EL (cell line): ENCODE measurements at places on chromosomes 12 and 14.

GRCh38 chr14:62179367-62180018 lies 417.3 kb downstream of the SNAPC1 start:
- peak; percentile 76 for DNase-seq

- DNase-seq, result no peak
Measured at GRCh38 chr12:32049956-32050355, 56.7 kb upstream of the BICD1 start.

DNA sequence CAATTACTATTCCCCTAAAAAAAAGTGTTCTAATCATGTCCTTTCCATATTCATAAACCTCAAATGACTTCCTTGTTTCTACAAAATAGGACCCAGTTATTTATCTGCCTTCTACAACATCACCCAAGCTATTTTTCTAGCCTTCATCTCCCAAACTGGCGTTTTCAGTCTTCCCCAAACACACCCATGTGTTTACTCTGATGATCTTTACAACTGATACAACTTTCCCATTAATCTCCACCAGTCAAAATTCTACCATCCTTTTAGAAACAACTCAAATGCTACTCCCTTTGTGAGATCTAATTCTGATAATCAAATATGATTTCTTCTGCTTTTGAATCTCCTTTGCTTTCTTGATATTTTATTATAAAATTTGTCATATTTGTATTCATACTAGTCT lies 114.5 kb downstream of the DUSP6 start:
- no peak for DNase-seq

- no peak for DNase-seq
Measured at GRCh38 chr14:101719045-101719645, 42.4 kb upstream of the PPP2R5C start.

GRCh38 chr12:89932954-89933353 lies 224.3 kb upstream of the ATP2B1 start:
- DNase-seq, result no peak

DNA sequence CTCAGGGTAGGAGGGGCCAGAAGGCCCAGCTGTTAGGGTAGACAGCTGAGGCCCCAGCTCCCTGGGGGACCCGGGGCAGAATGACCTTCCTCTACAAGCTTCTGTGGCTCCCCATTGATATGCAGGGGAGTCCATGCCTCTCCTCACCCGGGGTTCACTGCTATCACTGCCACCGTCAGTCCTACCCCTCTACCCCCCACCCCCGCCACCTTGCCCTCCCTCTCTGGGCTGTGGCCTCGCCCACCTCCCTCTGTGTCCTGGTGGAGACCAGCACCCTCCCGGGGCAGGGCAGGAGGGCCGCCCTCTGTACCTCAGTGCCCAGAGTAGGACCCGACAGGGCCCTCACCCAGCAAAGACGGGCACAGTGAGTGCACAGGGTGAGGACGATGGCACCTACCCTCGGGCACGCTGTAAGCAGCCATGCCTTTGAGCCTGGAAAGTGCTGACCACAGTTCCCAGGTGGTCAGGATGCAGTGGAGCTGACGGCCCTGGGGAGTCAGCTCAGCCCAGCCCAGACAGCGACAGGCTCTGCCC lies 88.4 kb upstream of the SFSWAP start:
- no peak for DNase-seq

- no peak for DNase-seq
Measured at GRCh38 chr12:120224304-120225199, 23.6 kb upstream of the RPLP0 start.

DNA sequence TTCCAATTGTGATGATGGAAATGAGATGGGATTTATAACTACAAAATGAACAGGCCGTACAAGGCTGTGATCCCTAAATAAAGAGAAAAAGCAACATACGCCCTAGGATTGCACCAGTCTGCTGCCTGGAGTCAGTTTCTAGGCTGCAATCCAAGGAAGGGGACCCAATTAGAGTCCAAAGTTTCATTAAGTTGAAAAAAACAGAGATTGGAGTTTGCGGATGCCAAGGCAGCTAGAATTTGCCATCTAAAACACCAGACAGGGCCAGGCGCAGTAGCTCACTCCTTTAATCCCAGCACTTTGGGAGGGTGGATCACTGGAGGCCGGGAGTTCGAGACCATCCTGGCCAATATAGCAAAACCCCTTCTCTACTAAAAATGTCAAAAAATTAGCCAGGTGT lies 661.0 kb downstream of the RPS29 start:
- DNase-seq, result no peak

DNA sequence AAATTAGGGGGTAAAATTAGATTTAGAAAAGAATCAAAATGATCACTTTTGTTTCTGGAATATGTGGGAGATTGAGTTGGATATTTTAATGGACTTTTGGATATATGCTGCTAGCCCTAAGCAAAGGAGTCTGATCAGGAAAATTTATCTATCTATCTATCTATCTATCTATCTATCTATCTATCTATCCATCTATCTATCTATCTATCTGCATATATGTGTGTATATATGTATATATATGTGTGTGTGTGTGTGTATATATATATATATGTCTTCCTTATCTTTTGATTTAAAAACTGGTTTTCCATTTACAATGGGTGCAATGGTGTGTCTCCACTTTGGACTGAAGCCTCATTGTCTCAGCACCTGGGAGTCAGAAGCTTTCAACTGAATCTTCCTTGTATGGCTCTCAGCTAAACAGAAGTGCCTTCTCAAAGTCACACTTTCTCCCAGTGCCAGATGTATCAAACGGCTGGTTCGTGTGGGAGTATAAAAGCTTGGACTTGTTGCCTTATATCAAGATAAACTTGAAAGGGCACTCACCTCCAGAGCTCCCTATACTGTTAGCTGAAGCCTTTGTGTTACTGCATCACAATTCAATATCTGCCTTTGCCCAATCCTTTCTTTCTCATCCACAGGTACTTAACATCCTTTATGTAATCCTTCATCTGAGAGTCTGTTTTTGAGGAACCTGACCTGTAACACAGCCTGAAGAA lies 31.6 kb upstream of the CD69 start:
- DNase-seq, result no peak

GRCh38 chr14:95674613-95675012 lies 11.6 kb upstream of the TCL1B start:
- DNase-seq, result no peak

- DNase-seq, result peak; percentile 50
Measured at GRCh38 chr12:32501835-32502333, 102.5 kb downstream of the FGD4 start.

DNA sequence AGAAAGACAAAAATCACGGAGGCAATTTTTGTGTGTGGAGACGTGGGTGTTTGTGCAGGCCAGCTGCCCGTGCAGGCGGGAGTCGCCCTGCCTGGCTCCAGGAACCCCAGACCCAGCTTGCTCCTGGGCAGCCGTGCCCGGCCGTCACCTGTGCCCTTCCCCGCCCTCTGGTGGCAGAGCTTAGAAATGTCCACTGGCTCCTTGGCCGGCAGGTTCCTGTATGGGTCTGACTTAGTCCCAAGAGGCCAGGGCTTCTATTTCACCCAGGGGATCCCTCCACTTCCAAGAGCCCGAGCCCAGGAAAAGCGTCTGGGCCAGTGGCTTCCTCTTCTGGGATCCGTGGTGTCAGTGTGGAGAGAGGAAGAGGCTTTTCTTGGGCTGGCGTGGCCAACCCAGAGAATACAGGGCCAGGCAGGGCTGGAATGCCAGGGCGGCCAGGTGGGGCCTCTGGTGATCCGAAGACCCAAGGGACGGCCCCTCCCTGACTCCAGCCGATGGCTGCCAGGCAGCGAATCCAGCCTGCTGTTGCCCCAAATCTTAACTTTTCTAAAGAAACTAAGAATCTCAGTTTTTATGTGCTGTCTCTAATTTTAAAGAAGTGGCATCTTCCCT lies 120.9 kb downstream of the TMEM132C start:
- DNase-seq, result no peak

GRCh38 chr14:85481471-85481870 lies 48.5 kb upstream of the FLRT2 start:
- no peak for DNase-seq

DNA sequence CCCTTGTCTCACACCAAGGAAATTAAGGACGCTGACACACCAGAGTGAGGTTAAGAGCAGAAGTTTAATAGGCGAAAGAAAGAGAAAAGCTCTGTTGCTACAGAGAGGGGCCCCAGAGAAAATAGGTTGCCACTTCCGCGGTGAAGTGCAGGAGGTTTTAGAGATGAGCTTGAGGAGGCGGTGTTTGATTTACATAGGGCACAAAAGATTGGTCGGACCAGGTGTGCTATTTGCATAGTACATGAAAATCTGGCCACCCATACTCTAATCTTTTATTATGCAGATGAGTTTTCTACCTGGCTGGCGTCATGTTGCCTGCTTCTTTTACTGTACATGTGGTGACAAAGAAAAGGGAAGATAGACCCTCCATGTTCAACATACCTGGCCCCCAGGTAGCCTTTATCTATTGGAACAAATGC lies 23.3 kb upstream of the MYF6 start:
- DNase-seq, result no peak

DNA sequence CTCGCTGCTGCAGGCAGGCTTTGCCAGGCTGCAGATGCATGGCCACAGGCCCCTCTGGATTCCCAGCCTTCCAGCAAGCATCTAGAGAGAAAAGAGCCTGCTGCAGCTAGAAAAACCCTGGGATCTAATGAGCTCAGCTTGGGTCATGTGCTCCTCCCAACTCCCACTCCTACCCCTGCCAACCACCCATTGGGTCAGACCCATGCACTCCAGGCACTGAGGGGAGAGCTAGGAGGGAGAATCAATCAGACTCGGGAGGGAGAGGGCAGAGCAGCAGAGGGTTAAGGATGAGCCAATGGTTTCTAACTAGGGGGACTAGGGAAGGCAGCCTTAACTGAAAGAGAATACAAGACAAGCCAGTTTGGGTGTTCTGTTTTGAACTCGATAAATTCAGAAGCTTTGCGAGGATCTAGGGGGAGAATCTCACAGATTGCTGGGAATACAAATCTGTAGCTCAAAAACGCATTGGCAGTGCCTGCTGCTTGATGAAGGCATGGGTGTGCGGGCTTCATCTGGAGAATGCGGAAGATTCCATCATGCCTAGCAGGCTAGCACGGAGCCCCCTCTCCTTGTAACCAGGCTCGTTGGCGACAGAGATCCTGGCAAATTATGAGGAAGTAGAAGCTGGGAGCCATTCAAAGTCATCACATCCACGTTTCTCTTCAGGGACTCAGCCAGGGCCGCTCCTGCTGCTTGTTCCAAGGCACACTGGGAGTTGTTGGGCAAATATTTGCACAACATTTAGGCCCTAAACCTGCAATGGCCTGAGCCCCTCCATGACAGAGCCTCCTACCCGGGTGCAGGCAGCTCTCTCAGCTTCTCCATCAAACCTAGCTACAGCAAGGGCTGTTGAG lies 56.4 kb downstream of the VCPKMT start:
- no peak for DNase-seq

DNA sequence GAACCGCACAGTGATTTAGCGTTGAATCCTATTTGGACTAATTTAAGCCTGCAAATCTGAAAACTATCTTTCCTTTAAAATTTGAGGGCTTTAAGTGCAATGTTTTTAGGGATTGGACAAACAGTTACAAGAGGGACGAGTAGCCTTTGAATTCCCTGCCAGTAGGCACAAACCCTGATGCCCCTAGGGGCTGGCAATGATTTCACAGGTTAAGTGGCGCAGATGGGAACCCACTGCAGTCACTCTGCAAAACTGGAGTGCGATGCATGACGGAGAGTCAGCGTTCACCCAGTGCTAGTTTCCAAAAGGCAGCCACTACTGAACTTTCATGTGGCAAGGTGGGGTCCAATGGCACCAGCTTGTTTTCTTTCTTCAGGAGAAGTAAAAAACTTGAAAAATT lies 99.4 kb upstream of the FRMD6 start:
- DNase-seq, result no peak

GRCh38 chr12:124296295-124296915 lies 1.5 kb downstream of the RFLNA start:
- DNase-seq, result no peak

GRCh38 chr14:60915781-60916180 lies 65.1 kb downstream of the TRMT5 start:
- no peak for DNase-seq

- peak; percentile 12 for DNase-seq
Measured at GRCh38 chr12:74043343-74043742, 494.3 kb upstream of the ATXN7L3B start.

DNA sequence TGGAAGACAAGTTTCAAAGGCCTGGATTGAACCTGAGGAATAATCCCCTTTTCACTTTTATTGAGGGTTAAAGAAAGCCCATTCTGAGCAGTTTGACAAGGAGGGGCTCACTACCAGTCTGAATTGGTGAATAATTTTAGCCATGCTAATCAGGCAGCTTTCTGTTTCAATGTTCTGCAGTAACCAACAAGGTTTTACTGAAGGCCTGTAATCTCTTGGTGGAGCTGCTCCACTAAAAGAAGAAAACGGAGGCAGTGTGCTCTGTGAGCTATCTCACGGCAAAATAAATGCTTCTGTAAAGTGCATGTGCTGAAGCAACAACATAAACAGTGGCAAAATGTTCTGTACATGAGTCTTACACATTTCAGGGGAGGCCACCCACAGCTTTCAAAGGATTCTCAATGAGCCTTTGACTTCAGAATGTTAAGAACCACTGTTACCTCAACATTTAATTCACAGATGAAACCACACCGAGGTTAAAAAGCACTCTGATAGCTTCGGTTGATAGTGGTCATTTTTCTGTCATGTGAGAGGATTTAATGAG lies 111.2 kb downstream of the LRIG3 start:
- DNase-seq, result no peak

DNA sequence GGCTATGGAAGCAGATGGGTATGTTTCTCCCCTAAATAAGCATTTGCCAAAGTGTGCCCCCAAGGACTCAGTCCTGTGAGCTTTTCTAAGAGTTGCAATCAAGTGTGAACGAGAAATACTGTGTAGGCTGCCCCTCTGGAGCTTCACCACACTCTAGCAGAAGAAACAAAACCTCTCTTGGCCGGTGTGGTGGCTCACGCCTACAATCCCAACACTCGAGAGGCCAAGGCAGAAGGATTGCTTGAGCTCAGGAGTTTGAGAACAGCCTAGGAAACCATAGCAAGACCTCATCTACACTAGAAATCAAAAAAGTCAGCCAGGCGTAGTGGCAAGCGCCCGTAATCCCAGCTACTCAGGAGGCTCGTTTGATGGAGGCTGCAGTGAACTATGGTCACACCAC lies 9.8 kb downstream of the VPS37B start:
- no peak for DNase-seq

GRCh38 chr12:131733874-131734273 lies 23.0 kb downstream of the SFSWAP start:
- no peak for DNase-seq

DNA sequence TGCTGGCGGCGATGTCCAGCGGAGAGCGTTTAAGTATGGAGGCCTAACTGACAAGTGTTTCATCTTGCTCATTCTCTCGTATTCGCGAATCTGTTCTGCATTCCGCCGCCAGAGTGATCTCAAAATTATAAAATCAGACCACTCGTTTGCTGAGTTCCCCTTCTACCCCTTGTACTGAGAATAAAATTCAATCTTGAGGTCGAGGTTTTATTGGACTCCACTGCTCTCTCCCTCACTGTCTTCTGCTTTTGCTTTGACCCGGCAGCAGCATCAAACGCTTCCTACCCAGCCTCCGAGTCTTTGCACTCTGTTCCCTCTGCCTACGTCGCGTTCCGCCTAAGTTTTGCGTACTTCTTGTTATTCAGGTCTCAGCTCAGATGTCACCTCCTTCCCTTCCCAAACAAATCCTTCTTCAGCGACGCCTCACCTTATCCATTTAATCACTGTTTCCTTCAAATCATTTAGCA lies 462 bp downstream of the KNTC1 start:
- DNase-seq, result peak; percentile 39
